T follicular helper cell (primary cell): ENCODE measurements at places on chromosomes 5 and 9.

- DNase-seq = no peak
These were observed 56.4 kb downstream of the LHFPL2 start for GRCh38 chr5:78591972-78592700.

GRCh38 chr5:757931-758697 is 26.4 kb downstream of the ZDHHC11B start:
- DNase-seq = no peak

DNA sequence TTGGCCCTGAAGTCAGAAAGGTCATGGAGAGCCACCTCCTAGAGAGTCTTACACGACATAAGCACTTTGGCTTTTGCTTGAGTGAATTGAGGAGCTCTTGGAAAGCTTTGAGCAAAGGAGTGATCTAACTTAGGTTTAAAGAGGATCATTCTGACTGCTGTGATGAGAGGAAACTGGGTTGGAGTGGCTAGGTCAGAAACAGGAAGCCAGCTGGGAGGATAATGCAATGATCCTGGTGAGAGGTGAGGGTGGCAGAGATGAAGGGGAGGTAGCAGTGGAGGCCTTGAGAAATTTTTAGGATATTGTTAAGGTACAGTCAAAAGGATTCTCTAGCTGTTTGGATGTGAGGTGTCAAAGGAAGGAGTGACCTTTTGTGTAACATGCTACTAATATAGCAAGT is 32.2 kb upstream of the ROPN1L start:
- DNase-seq = no peak

GRCh38 chr9:136536051-136536720 is 9.7 kb downstream of the NOTCH1 start:
- DNase-seq = no peak

DNA sequence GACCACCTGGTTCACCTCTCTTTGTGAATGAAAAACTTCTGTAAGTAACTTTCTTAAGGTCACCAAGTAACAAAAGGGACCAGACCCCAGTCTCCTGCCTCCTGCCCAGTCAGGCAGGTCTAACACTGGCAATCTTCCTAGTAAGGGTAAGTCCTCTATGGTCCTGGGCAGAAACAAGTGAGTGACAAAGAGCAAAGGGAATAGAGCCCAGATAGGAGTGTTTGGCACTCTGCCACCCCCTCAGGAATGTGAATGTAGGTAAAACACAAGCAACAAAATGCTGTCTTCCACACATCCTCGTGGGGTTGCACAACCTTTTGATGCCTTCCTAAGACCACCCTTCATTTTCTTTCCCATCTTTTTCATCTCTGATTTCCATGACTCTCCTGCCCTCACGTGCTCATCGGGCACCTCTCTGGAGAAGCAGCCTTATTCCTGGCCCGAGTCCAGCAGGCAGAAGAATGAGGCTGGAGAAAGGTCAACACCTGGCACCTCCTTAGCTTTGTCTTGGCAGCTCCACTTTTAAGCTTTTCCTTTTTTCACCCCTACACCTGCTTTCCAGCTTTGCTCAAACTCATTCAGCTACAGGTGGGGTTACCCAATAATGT is 90.2 kb upstream of the LHFPL2 start:
- DNase-seq = no peak
